Stimulated activated CD4-positive, alpha-beta T cell treated with anti-CD3 and anti-CD28 coated beads, Interleukin-15, amount 100 ng/mL, for 48 hours (primary cell): ENCODE measurements at places on chromosomes 5 and 9.
A peak's percentile ranks its signal among the peaks of the same experiment; 100 is the strongest.

DNA sequence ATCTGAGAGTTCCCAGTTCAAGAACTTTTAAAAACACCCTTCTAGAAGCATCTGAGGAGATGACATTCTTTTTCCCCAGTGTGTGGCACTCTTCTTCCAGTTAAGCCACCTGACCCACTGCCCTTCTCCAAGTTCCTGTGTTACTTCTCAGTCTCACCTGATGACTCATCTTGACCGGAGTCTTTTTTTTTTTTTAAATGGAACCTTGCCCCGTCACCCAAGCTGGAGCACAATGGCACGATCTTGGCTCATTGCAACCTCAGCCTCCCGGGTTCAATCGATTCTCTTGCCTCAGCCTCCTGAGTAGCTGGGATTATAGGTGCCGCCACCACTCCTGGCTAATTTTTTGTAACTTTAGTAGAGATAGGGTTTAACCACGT, 224.1 kb upstream of the DAB2 start:
- DNase-seq = no peak

GRCh38 chr5:60352992-60353599, 346.9 kb downstream of the DEPDC1B start:
- DNase-seq = no peak

DNA sequence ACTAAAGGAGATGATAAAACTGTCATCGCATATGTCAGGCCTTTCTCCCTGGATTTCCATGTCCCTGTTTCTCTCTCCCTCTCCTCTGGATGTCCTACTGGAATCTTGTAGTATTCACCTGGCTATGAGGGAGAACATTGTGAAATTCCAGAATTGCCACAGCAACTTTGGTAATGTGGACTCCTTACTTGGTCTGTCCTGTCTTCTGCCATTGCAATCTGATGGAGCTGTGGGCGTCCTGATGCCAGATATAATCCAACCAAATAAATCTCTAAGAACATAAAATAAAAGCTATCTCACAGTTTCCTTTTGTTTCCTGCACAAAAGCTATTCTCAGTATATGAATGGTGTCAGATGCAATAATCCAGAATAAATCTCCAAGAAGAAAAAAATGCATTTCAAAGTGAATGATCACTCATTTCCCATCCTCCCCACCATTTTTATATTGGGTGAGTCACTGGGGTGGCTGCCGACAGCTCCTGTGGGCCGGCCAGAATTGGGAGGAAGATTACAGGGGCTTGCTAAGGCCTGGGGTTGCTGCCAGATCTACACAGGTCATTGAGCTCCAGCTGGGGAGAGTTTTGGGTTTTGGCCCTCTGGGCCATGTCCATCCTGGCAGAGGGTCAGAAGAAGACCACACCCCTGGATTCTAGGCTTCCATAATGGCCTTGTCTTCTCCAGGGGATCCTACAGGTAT, 160.7 kb upstream of the PITX1 start:
- no peak for DNase-seq

DNA sequence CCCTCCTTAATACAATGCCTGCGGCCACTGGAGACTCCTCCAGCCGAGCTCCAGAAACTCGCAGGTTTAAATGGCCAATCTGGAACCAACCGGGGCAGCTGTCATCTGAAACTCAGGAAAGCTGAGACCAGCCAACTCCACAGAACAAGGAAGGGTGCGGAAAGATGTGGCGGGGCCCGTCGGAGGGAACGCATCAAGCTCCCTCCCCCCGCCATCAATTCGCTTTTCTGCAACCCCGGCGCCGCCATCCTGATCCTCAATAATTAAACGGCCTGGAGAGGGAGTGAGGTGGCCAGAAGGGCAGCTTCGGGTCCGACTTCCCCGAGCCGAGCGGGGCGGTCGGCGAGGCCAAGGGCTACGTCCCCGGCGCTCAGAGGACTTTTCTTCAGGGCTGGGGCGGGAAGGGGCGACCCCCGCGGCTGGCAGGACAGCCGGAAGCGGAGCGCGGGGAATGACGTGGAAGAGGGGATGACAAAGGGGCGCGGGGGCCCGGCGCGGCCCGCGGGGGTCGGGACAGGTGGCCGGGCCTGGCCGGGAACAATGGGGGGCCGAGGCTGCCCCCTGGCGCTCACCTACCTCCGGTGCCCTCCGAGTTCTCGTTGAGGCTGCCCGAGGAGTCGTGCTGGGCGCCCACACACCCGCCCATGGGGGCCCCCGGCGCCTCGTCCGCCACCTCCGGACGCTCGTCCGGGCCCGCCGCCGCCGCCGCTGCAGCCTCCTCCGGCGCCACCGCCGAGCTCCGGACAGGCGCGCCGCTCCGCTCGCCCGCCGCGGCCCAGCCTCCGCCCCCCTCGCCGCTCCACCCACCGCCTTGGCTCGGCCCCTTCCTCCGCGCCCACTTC, at the start of gene UBTD2:
Gene UBTD2, minus strand, starts transcription at position 745 of the 842 bp plus-strand sequence. Its CDS starts 99 bp downstream, at position 646.
- DNase-seq = peak; percentile 61

- no peak for DNase-seq
Observed at GRCh38 chr9:121876658-121877271, 216.3 kb downstream of the TTLL11 start.

- no peak for DNase-seq
Observed at GRCh38 chr5:143073766-143074165, 303.6 kb downstream of the ARHGAP26 start.
